ENCODE measurements at places on chromosomes 12 and 14.

DNA sequence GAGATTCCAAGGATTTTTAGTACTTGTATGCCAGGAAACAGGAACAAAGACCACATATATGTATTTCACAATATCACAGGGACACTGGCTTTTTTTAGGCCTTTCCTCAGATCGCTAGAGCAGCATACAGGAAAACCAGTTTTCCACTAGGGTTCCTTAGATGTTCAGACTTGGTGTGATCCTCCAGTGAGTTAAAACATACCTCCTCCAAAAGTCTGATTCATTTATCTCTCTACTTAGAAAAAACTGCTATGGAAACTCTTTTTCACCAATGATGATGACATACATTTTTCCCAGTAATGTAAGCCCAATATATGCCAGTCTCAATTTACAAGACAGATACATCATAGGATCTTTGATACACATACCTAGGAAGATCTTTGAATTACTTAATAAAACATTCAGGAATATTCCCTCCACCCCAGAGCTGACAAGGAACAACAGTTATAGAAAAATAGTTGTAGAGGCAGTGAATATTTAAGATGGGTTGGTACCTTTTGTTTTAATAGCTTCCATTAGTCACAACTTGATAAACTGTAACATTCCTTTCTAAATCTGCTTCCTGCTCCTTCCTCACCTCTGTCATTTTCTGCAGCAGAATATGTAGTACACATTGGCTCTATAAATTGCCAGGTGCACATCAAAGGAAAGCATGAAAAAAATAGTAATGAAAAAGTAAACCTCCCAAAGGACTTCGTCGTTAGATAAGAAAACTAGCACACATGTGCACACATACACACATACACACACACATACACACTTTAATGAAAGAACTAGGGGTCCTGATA lies 27.5 kb downstream of the BCAT1 start:
- no peak for DNase-seq

- no peak for DNase-seq
Measured at GRCh38 chr12:106581543-106582248, 1.1 kb upstream of the RFX4 start.

DNA sequence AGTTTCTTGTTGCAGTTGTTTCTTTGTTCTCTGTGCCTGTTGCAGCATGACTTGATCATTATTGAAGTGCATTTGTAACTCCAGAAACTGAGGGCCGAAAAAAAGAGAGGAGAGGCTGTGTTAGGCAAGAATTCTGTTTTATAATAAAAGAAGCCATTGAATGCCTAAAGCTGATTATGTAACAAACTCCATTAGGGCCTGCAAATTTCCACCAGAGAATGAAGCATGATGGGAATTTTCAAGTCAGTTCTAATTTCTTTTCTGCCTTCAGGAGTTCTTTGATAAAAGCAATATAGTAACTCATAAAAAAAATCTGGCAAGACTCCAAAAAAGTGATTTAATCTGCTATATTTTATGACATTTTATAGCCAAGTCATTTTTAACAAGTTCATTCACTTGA lies 156.7 kb upstream of the RASSF8 start:
- DNase-seq: no peak

- DNase-seq: no peak
Measured at GRCh38 chr12:88625356-88625755, 45.1 kb upstream of the KITLG start.

- no peak for DNase-seq
Measured at GRCh38 chr12:5391653-5392052, 40.3 kb upstream of the NTF3 start.

DNA sequence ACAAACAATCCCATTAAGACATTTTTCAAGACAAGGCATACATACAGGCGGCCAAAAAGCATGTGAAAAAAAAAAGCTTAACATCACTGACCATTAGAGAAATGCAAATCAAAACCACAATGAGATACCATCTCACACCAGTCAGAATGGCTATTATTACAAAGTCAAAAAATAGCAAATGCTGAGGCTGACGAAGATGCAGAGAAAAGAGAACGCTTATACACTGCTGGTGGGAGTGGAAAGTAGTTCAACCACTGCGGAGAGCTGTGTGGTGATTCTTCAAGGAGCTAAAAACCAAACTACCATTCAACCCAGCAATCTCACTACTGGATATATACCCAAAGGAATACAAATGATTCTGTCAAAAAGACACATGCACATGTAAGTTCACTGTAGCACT lies 216.7 kb downstream of the FOXG1 start:
- DNase-seq: no peak

GRCh38 chr14:93011650-93012325 lies 88.8 kb downstream of the CHGA start:
- DNase-seq: no peak

DNA sequence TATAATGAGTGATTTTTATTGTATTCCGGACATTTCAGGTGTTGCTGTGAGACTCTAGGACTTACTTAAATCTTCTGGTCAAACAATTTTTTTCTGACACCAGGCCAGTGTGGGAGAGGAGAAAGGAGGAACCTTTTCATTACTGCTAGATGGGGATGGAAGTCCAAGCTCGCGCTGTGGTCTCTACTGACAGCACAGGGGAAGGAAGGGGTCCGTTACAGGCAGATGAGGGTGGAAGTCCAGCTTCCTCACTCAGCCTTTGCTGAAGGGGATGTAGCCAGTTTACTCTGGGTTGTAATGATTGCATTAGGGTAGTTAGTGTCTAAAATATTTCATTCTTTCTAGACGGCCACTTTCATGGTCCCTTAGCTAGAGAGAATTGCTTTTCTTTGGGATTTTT lies 26.3 kb upstream of the ST8SIA1 start:
- no peak for DNase-seq

DNA sequence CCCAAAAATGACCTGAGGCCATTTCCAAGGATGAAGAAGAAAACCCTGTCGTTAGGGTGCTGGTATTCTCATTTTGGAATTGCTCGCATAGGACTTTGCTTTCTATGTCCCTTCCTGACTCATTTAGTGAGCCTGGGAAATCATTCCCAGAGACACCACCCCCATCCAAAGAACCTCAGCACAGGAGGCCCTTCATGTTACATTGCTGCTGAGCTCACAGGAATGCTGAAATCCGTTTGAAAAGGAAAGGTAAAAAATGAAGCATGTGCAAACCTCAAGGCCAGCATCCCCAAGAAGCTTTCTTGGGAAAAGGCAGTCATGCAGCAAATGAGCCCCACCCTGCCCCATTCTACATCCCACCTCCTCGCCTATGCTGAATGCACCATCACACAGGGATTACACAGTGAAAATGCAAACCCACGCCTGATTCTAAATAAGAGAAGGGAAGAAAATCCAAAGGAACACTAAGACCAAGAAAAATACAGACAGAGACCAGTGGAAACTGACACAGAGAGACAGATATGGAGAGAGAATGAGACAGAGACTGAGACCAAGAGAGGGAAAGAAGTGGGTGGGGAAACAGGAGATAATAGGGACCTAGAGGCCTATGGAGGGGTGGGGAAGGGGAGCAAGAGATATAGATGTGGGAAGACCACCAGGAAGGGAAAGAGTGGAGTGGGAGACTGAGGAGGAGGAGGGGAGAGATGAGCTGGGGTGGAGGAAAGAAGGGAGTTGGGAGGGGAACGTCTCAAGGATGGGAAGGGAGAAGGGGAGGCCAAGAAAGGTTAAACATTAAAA lies 33.5 kb downstream of the NIN start:
- DNase-seq: no peak

GRCh38 chr14:63378444-63378843 lies 59.7 kb upstream of the GPHB5 start:
- no peak for DNase-seq

DNA sequence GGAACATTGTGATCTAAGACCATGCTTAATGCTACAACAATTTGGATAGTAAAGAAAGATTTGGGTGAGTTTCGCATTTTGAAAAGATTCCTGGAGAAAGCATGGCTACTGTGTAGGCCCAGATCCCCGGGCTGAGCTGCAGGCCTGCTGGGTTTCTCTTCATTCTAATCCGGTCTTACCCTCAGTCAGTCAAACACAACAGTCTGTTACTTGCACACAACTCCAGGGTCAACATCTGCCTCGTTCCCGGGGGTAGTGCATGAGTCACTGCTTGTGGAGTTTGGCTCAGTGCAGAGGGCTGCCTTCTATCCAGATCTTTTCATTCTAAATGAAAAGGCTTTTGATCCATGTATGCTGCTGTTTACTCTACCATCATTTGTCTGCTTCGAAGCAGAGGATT lies 60.4 kb upstream of the SEL1L start:
- no peak for DNase-seq

- DNase-seq: no peak
Measured at GRCh38 chr14:70832561-70833305, 23.4 kb upstream of the MAP3K9 start.

GRCh38 chr12:102169922-102170621 lies 27.6 kb downstream of the PMCH start:
- DNase-seq: no peak

DNA sequence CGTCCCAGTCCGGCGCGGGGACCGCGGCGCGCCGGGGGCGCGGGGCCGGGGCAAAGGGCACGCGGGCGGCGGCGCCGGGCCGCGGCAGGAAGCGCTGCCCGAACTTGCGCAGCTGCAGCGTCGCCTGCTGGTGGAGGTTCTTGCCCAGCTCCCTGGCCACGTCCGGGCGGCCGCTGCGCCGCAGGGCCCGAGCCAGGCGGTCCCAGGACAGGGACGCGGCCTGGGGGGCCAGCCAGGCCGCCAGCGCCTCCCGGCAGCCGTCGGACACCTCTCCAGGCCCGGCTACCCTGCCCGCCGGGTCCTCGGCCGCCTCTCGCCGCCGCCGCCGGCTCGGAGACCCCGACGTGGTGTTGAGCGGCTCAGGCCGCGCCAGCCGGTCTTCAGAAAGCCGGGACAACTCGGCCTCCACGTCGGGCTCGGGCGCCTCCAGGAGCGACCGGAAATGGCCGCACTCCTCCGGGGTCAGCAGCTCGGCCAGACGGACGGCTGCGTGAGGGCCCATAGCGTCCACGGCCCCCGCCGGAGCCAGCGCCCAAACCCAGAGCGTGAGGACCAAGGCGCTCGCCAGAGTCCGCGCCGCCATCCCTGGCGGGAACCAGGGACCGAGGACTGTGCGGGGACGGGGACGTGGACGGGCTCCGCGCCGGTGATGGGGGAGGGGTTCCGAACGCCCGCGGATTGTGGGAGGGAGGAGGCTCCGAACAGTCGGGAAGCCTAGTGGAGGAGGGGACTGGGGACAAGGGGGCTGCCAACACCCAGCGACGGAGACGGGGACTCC lies 34.0 kb downstream of the FIGNL2 start:
- peak; percentile 18 for DNase-seq

DNA sequence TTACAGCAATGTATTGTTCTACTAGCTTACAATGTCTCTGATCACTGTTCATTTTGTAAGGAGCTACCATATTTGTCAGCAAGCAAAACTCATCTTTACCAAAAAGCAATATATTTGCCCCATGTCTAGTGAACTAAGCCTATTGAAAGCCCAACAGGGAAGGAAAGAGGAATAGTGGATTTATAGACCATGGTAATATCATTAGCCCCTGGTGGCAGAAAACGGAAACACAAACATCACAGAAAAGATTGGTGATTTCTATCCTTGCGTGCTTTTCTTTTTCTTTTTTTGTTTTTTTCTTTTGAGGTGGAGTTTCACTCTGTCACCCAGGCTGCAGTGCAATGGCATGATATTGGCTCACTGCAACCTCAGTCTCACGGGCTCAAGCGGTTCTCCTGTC lies 1562.4 kb upstream of the TMEM132C start:
- no peak for DNase-seq

DNA sequence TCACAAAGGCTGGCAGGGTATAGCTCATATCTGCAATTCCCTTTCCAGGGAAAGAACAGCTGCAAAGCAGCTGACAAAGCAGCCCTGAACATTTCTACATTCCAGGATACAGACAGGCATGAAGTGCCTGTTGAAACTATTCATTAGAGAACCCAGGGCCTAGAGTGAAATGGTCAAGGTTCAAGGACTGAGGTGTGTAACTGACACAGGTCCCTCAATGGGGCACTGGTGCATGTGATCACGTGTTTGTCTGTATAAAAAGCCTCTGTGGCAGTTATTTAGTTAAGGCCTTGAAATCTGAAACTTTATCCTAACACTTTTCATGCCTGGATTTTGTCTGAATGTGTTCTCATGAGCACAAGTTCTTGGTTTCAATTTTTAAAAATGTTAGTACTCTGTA lies 47.1 kb downstream of the GIT2 start:
- no peak for DNase-seq

DNA sequence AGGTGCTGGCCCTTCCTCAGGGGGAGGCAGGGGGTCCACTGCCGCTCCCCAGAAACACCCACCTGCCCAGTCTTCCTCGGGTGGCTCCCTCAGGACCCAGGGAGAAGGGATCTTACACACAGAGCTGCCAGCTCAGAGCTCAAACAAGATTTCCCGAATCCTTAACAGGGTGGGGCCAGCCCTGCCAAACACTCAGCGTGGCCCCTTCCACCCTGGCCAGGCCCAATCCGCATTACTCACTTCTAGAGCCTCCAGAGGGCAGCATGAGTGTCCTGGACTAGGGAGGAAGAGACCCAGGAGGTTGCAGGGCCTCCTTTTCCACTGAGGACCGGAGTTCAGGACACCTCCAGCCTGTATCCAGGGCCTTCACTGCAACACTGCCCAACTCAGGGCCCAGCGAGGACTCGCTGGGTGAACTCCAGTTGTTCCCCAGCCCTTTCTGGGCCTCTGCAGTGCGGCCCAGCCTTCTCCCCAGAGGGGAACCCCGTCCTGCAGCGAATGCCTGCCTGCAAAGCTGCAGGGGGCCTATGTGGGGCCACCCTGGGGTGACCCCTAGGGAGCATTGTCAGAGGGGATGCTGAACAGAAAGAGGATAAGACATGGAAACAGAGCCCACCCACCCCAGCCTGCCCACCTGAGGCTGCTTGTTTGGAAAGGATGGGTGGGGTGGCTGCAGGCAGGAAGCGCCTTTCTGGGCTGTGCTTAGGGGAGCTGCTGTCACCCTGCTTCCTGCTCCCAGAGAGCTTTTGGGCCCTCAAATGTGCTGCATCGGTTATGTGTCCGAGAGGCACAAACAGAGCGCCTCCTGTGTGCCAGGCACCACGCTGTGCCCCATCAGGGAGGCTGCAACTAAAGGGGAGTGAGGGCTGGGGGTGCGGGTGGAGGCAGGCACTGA lies 43.8 kb downstream of the CCNK start:
- DNase-seq: no peak

DNA sequence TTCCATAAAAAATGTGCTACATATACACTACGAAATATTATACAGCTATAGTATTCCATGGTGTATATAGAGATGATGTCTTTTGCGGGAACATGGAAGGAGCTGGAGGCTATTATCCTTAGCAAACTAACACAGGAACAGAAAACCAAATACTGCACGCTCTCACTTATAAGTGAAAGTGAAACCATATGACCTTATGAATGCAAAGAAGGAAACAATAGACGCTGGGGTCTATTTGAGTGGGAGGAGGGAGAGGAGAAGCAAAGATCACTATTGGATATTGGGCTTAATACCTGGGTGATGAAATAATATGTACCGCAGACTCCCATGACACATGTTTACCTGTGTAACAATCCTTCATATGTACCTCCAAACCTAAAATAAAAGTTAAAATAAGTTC lies 142.8 kb downstream of the LRFN5 start:
- DNase-seq: no peak

GRCh38 chr12:122489038-122489437 lies 11.7 kb downstream of the ZCCHC8 start:
- DNase-seq: no peak

GRCh38 chr14:34322940-34323418 lies 139.1 kb downstream of the SPTSSA start:
- peak; percentile 37 for DNase-seq
